ENCODE measurements at places on chromosomes 2 and 18. TPM values are rescaled to one million over a fixed set of nuclear protein-coding genes. Genes with fewer than 3 reads are reported as not detected.
A peak's percentile ranks its signal among the peaks of the same experiment; 100 is the strongest.

HOXD11 gene
- 0.29 TPM for polyA plus RNA-seq

DNA sequence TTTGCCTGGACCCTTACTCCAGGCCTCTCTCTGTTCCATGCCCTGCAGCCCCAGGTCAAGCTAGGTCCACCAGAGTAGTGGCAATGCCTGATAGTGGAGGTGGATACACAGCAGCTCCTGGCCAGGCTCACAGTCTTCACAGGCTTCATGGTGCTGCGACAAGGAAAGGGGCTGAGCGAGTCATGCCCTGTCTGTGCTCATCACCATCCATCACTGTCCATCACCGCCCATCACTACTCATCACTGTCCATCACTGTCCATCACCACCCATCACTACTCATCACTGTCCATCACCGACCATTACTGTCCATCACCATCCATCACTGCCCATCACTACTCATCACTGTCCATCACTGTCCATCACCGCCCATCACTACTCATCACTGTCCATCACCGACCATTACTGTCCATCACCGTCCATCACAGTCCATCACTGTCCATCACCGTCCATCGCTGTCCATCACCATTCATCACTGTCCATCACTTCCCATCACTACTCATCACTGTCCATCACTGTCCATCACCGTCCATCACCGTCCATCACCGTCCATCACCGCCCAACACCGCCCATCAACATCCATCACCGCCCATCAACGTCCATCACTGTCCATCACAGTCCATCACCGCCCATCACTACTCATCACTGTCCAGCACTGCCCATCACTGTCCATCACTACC, 57.1 kb upstream of the OTOS start:
- peak; percentile 8 for DNase-seq
- no peak overlapping the region for H3K4me3 ChIP-seq

DNA sequence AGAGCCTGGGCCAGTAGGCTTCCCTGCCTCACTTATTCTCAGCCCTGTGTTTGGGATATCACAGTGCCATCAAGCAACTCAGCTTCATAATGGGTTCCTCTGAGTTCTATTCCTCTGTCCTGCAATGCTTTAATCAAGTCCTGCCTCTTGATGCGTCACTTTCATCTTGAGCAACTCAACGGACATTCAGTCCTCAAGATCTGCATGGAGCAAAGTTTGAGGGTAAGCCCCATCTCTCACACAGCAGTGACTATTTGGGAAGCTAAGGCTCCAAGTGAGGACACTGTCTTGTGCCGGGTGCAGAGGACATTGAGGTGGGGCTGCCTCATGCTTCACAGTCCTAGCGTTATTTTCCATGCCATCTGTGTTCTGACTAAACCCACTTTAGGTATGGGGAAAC, 50.9 kb upstream of the PLB1 start:
- no peak overlapping the region for H3K27ac ChIP-seq
- H3K4me3 ChIP-seq, result no peak overlapping the region
- H3K36me3 ChIP-seq, result no peaks in the 10 kb centered on the region
- no peak for DNase-seq
- no peaks in the 10 kb centered on the region for H3K4me1 ChIP-seq

GRCh38 chr2:3000968-3001367, 376.6 kb downstream of the EIPR1 start:
- no peak overlapping the region for H3K27ac ChIP-seq
- H3K4me3 ChIP-seq, result no peak overlapping the region
- no peak for DNase-seq
- H3K36me3 ChIP-seq, result no peaks in the 10 kb centered on the region

- DNase-seq, result no peak
- H3K27me3 ChIP-seq, result no peaks in the 10 kb centered on the region
- peaks cover 9% of the 10 kb centered on the region for H3K4me1 ChIP-seq
- no peak overlapping the region for H3K27ac ChIP-seq
These were observed 328.9 kb downstream of the TDRD15 start for GRCh38 chr2:21452678-21453077.

Data from testis (tissue), 5 donors.